ENCODE measurements at places on chromosomes 11 and 22.

GRCh38 chr11:88849368-88849767 lies 216.4 kb downstream of the GRM5 start:
- no peak for DNase-seq

DNA sequence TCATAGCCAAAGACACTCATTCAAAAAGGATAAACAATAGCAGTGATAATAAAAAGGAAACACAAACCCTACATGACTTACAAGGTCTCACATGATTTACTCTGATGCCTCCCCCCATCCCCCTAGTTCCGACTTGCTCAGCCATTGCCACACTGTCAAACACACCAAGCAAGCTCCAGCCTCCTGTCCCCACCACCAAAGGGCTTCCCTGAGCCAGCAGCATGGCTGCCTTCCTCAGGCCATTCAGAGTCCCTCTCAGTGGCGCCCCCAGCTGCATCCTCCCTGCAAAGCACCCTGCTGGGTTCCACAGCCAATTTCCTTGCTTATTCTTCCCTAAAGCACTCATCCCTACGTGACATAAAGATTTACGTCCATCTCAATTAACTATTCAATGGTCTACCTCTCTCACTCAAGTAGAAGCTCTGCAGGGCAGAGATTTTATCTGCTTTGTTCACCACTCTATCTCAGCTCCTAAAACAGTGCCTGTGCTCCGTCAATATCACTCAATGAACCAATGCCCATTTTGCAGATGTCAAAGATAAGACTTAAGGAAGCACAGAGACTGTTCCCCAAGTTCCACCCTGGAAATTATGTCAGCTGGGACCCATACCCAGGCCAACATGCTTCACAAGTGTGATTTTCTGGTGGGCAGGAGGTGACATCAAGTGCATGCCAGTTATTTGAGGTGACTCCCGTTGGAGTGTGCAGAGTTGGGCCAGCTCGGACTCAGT lies 106.9 kb downstream of the SYN3 start:
- DNase-seq = no peak

DNA sequence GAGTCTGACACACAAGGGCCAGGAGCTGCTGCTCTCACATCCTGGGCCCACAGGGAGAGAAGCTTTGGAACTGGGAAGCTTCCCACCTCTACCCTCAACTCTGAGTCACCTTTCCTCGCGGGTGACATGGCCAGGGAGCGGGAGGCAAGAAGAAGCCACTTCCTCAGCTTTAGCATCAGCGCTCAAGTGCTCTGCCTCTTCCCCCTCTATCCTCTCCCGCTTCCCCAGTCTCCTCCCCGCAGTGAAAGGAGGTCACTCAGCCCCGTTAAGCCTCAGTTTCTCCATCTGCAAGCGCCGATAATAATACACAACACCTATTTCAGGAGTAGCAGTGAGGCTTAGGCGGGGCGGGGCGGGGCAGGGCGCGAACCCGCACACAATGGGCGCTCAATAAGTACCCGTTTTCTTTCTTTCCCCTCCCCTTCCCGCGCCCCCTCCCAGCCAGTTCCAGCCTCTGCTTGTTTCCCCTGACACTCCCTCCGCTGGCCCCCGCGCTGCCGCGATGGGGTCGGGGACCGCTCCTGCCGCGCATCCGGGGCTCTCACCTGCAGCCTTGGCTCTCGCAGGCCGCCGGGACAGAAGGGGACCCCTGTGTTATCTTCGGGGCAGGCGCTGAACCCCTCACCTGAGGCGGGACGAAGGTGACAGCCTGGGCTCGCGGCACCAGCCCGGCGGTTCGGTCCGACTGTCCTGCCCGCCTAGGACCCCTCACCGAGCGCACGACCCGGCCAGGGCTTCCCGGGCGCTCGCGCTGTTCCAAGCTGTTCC lies 892 bp downstream of the GDPD5 start:
- DNase-seq = no peak

- no peak for DNase-seq
Measured at GRCh38 chr11:17760102-17761029, 25.8 kb downstream of the KCNC1 start.

Measured in hippocampal formation (tissue), 2 donors.